NCI-H187 (cell line): ENCODE measurements at places on chromosomes 11 and 22.
A peak's percentile ranks its signal among the peaks of the same experiment; 100 is the strongest.

- no peak for DNase-seq
Measured at GRCh38 chr22:24727218-24727851, 47.2 kb downstream of the PIWIL3 start.

DNA sequence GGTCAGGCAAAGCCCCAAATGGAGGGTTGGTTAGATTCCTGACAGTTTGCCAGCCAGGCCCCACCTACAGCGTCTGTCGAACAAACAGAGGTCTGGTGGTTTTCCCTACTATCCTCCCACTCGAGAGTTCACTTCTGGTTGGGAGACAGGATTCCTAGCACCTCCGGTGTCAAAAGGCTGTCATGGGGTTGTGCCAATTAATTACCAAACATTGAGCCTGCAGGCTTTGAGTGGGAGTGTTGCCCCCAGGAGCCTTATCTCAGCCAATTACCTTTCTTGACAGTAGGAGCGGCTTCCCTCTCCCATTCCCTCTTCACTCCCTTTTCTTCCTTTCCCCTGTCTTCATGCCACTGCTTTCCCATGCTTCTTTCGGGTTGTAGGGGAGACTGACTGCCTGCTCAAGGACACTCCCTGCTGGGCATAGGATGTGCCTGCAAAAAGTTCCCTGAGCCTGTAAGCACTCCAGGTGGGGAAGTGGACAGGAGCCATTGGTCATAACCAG lies 4.7 kb upstream of the TTC36 start:
- no peak for DNase-seq

- no peak for DNase-seq
Measured at GRCh38 chr22:27962268-27963044, 43.4 kb upstream of the PITPNB start.

- DNase-seq: no peak
Measured at GRCh38 chr22:43274595-43275240, 68.5 kb downstream of the SCUBE1 start.

DNA sequence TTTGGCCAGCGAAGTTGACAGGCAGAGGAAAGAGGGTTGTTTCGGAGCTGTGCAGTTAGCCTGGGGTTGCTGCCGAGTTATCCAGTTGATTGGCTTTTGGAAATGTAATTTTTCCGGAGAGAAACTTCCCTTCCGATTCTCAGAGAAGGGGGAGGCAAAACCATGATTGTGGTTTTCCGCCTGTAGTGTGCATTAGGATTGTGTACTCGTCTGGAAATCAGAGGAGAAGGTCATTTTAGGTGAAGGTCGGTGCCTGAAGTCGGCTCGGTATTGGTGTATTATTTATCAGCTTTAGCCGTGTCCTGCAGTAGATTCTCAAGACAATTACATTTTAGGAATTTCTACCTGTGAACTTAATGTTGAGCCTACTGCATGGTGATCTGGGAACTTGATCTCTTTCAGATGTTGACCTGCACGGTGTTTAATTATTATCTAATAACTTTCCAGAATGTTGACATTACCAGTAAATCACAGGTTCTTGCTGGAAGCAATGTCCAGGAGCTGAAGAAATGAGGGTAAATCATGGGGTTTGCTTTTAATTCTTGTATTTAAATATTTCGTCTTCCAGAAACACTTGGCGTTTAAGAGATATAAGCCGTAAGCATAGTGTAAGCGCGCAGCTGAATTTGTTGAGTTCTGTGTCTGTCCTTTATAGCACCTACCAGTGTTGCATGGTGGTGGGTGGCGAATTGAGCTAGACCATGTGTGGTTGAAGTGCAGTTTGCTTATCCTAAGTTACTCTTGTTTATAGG lies 1.3 kb downstream of the ARHGEF12 start:
- DNase-seq: peak; percentile 56

GRCh38 chr11:70421123-70421522 lies 22.8 kb downstream of the CTTN start:
- no peak for DNase-seq

GRCh38 chr22:19694696-19695095 lies 19.6 kb upstream of the SEPTIN5 start:
- no peak for DNase-seq

DNA sequence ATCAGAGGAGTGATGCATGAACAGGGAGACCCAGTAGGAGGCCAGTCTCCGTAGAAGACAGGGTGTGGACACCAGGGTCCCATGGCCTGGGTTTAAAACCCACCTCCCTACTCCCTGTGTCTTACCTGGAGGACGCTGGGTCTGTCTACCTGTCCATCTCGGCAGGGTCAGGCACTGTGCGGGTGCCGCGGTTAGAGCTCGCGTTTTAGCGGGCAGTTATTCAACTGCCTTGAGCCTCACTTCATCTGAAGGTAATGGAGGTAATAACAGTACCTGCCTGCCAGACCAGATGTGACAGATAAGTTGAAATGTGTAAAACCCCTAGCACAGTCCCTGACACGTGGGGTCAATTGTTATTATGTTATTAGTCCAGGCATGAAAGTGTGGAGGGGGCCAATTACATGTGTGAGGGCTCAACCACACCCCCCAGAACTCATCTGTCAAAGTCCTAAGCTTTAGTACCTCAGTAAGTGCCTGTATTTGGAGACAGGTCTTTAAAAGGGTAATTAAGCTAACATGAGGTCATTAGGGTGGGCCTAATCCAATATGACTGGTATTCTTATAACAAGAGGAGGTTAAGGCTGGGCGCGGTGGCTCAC lies 8.1 kb upstream of the UPK3A start:
- no peak for DNase-seq

GRCh38 chr22:49554296-49554625 lies 273.4 kb downstream of the BRD1 start:
- no peak for DNase-seq

GRCh38 chr11:27150098-27150497 lies 109.5 kb downstream of the BBOX1 start:
- no peak for DNase-seq

- DNase-seq: no peak
Measured at GRCh38 chr11:68051191-68052136, 12.6 kb downstream of the TCIRG1 start.

DNA sequence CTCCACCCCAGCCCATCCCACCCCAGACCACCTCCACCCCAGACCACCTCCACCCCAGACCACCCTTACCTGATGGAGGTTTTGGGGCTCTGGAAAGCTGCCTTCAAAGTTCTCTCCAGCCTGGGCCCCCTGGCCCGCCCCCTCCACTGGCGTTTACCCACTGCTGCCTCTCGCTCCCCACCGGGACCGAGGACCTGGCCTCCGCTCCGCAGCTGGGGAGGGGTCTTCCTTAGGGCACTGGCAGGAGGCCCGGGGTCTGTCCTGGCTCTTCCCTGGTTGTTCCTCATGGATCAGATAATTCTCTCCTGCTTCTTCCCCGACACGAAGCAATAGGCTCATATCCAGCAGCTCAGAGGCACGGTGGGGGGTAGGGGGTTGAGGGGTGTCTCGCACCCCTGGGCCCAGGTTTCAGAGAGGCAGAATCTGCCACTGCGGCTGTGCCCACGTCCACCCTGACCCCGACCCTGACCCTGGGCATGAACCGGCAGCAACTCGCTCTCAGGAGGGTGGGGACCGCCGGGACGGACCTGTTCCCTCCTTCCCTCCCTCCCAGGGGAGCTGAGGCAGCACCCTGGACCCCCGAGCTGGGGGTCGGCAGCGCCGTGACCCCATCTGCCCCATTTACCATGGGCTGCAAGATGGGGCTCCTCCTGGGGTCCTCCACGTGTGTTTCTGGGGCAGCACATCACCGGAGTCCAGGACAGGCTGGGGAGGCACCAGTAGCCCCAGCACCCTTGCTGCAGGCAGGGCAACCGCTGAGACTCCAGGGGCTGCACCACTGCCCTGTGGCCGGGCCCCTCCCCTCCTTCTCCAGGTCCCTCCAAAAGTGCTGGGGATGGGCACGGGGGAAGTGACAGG lies 12.9 kb downstream of the KRTAP5-5 start:
- DNase-seq: no peak

- no peak for DNase-seq
Measured at GRCh38 chr11:1220941-1221721, 1.7 kb upstream of the MUC5B start.

DNA sequence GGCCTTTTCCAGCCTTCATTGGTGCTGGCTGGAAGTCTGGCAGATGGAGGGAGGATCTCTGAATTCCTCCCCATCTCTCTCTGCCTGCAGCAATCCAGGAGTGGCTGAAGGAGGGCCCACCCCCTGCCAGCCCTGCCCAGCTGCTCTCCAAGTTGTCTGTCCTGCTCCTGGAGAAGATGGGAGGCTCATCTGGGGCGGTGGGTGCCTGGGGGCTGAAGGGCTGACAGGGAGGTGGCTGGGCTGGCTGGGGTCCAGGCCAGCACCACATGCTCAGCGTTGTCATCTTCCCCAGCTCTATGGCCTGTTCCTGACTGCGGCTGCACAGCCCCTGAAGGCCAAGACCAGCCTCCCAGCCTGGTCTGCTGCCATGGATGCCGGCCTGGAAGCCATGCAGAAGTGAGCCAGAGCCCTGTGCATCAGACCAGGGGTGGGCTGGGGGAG lies 12.2 kb downstream of the TKFC start:
- DNase-seq: no peak

- no peak for DNase-seq
Measured at GRCh38 chr11:135075740-135076139, 663.7 kb upstream of the B3GAT1 start.

DNA sequence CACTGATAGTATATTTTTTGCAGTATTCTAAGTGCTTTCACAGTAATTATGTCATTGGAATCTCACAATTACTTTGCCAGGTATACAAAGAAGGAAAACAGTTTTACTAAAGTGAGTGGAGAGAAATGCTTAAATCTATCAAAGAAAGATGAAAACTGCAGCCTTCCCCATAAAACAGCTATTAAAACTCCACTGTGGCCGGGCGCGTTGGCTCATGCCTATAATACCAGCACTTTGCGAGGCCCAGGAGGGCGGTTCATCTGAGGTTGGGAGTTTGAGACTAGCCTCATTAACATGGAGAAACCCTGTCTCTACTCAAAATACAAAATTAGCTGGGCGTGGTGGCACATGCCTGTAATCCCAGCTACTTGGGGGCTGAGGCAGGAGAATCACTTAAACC lies 19.1 kb downstream of the OR51E1 start:
- DNase-seq: no peak

DNA sequence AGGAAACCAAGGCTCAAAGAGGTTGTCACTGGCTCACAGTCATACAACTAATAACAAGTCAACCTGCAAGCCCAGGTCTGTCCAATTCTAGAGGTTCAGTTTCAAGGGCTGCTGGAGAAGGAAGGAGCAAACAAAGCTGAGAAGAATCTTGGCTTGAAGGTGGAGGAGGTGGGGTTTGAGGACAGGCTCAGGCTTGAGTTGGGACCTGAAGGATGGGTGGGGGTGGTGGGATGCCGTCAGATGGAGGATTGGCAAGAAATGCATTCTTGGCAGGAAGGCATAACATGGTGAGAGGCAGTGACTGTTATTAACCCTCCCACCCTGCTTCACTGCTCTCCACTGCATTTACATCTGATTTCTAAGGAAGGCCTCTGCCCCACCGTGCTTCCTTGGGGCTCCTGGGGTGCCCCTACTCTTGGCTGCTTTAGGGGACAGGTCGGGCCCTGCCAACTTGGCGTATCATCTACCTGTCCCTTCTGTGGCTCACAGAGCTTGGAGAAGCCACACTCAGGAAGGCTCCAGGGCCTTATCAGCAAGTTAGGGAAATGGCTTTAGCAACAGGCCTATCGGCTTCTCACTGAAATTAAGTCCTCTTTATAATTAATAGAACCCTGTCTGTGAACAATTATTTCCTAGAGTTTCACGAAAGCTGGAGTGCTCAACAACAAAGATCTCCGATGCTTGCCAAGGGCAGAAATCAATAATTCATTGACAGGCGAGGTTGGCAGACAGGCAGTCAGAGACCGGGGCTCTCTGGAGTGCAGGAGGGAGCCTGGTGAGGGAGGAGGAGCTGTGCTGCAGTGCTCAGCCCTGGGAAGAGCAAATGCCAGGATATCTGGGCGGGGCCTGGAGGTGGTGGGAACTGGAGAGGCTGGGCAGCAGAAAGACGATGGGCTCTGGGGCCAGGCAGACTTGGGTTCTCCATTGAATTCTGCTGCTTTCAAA lies 84.9 kb upstream of the NARS2 start:
- DNase-seq: no peak
